ENCODE measurements at places on chromosomes 3 and 15. TPM values are rescaled to one million over a fixed set of nuclear protein-coding genes. Genes with fewer than 3 reads are reported as not detected.

Gene PYGO1
- 6.0 TPM for total RNA-seq

Gene SNTN
- total RNA-seq: not detected

Gene TWF2
- total RNA-seq: 71.5 TPM

Gene GADL1
- total RNA-seq: not detected

Gene KIF7
- total RNA-seq: 3.5 TPM

Gene GOLGA6L10
- 0.69 TPM for total RNA-seq

Gene GPR176
- 10.4 TPM for total RNA-seq

Gene ZNF80
- total RNA-seq: not detected

Gene MSL2
- total RNA-seq: 6.5 TPM

All from A549 treated with CORT108297 at 1 μM for 4 hours (cell line).